Mammary epithelial cell (primary cell): ENCODE measurements at places on chromosomes 6 and 20. TPM values are rescaled to one million over a fixed set of nuclear protein-coding genes. Genes with fewer than 3 reads are reported as not detected.

EPHA7 gene
- polyA plus RNA-seq, result not detected

FAM209B gene
- 0.22 TPM for polyA plus RNA-seq

NOP56 gene
- 258 TPM for polyA plus RNA-seq

GRCh38 chr6:95685822-95686221 is 108.5 kb downstream of the MANEA start:
- no peak for DNase-seq

LTA gene
- polyA plus RNA-seq, result not detected

DNA sequence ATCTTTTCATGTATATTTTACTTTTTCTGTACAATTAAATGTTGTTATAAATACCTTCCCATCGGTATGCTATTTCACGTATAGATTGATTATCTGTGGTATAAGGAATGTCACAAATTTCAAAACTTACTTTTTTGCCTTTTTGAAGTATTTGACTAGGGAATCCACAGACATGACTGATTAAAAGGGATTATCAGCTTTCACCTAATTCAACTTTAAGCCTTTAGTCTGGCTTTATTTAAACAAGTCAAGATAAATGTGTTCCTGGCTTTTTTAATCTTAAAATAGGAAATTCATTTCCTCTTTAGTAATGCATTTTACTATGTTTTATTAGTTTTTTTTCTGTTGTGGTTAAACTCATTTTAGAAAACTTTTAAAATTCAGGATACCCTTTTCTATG is 160.0 kb downstream of the MACROD2 start:
- no peak for DNase-seq

TOX2 gene
- 0.96 TPM for polyA plus RNA-seq

ASIP gene
- polyA plus RNA-seq, result not detected

IRF4 gene
- 0.01 TPM for polyA plus RNA-seq
